Neural progenitor cell (in vitro differentiated cells): ENCODE measurements at places on chromosomes 2 and 18. TPM values are rescaled to one million over a fixed set of nuclear protein-coding genes. Genes with fewer than 3 reads are reported as not detected.

- no peak overlapping the region for H3K4me3 ChIP-seq
- H3K36me3 ChIP-seq = no peaks in the 10 kb centered on the region
- H3K4me1 ChIP-seq = peaks cover 10% of the 10 kb centered on the region
- H3K27ac ChIP-seq = no peak overlapping the region
- H3K27me3 ChIP-seq = no peaks in the 10 kb centered on the region
These were observed 1.7 kb upstream of the CATIP start for GRCh38 chr2:218354850-218355443.

GRCh38 chr2:69961496-69961895 lies at the start of gene ASPRV1:
TSS of gene ASPRV1 (minus strand) at chr2:69961631. CDS start at chr2:69961436, 195 bp downstream.
- H3K27ac ChIP-seq = no peak within 1 kb of the TSS
- H3K4me1 ChIP-seq = peaks cover 10% of the 10 kb centered on the region
- H3K4me3 ChIP-seq = no peak within 1 kb of the TSS
- no peaks in the 10 kb centered on the region for H3K27me3 ChIP-seq
- H3K36me3 ChIP-seq = no peaks in the 10 kb centered on the region
- DNase-seq = no peak

- H3K36me3 ChIP-seq = no peaks in the 10 kb centered on the region
- no peak overlapping the region for H3K4me3 ChIP-seq
- H3K27ac ChIP-seq = no peak overlapping the region
- peaks cover 11% of the 10 kb centered on the region for H3K4me1 ChIP-seq
- H3K27me3 ChIP-seq = no peaks in the 10 kb centered on the region
These were observed 128.9 kb upstream of the HS6ST1 start for GRCh38 chr2:128447538-128447995.

- H3K4me3 ChIP-seq = peak overlapping the region; percentile 97
- peak overlapping the region; percentile 73 for H3K27ac ChIP-seq
- no peaks in the 10 kb centered on the region for H3K36me3 ChIP-seq
- H3K27me3 ChIP-seq = no peaks in the 10 kb centered on the region
- peak; percentile 56 for DNase-seq
- peaks cover 30% of the 10 kb centered on the region for H3K4me1 ChIP-seq
These were observed 2.1 kb downstream of the PCBP1 start for GRCh38 chr2:70089220-70089982.

DNA sequence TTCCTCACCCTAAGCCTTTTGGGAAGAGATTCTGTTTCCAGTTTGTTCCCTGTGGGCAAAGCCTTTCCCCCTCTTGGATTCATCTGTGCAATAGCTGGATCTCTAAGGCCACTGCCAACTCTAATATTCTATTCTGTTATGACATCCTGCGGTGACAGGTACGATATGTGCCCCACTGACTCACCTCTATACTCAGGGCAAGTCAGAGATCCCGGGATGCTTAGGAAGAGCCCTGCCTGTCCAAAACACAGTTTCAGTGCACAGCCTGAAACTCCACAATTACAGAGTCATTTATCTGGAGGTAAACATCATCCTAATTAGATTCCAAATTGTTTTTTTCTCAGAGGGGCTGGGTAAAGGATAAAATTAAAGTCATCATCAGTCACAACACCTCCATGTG lies 190.2 kb downstream of the TFCP2L1 start:
- no peak for DNase-seq
- no peaks in the 10 kb centered on the region for H3K4me1 ChIP-seq
- no peaks in the 10 kb centered on the region for H3K36me3 ChIP-seq
- H3K27me3 ChIP-seq = no peaks in the 10 kb centered on the region
- H3K4me3 ChIP-seq = no peak overlapping the region

Gene FEV
- total RNA-seq = not detected in 2 replicates

Gene PLB1
- total RNA-seq = 0.12 TPM in 1 of 2 replicates, not detected in the other
